ENCODE measurements at places on chromosomes 1 and 21. TPM values are rescaled to one million over a fixed set of nuclear protein-coding genes. Genes with fewer than 3 reads are reported as not detected.

GRCh38 chr1:89901957-89902669, 81.3 kb downstream of the LRRC8D start:
- DNase-seq, result no peak

- no peak for DNase-seq
Measured at GRCh38 chr21:33835920-33836319, 79.7 kb downstream of the ATP5PO start.

Gene KRTAP13-2
- total RNA-seq, result not detected

Gene CFHR1
- total RNA-seq, result not detected

Gene RGS1
- total RNA-seq, result not detected

DNA sequence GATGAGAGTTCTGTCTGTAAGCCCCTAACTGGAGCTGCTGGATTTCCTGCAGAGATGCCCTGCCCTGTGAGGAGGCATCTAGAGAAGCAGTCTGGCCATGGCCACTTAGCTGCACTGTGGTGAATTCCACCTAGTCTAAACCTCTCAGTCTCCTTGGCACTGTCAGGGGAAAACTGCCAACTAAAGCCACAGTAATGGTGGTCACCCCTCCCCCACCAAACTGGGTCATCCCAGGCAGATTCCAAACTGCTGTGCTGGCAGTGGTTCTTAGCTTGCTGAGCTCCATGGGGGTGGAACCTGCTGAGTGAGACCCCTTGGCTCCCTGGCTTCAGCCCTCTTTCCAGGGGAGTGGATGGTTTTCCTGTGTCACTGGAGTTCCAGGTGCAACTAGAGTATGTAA, 740.6 kb downstream of the RWDD3 start:
- peak; percentile 7 for DNase-seq

DNA sequence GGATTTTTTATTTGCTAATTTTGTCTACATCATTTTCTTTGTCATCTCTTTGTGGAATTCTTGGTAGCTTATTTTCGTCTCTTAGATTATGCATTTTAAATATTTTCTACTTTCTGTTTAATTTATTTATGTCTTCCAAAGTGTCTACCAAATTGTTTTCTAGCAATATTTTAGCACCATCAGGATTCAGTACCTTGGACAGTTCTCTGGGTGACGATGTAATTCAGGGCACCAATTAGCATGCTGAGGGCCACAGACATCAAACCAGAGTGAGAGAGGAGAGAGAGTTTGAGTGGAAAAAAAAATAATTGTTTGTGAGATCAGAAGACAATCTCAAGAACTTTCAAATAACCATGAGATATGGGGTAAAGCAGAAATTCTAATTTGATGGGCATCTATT, 169.8 kb upstream of the CXADR start:
- no peak for DNase-seq

- no peak for DNase-seq
Measured at GRCh38 chr1:244963231-244963826, 99.0 kb upstream of the HNRNPU start.

DNA sequence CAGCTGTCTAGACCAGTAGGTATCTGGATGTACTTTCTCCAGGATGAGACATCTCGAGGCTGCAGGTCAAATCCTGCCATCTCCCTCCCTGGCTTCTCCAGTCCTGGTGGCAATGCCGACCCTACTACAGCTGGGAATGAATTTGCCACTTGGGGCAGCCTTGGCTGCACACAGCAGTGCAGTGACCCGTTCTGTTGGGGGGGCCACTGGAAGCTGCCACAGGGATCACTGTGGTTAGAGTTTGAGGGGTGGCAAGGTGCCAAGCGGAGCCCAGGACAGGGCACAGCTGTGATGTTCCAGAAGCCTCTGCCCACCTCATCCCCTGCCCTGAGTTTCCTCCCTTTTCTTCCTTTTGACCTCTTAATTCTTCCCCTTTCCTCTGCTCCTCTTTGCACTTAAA, 17.1 kb downstream of the COL6A2 start:
- peak; percentile 0 for DNase-seq

DNA sequence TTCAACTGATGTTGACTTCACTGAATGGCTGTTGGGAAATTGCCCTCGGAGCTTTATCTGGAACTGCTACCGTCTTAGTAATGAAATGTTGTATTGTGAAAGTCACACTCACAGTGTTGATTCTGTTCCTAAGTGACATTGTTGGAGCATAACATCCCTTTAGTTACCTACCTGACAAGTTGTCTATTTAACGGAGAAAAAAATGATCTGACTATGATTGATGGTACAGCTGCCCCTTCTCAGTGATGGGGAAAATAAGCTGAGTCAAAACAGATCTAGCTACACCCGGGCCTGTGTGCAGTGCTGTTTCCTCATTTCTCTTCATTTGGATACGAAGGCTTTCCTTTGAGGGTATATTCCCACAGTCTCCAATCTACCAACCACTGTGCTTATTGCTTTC, 472.3 kb upstream of the BRINP3 start:
- no peak for DNase-seq

DNA sequence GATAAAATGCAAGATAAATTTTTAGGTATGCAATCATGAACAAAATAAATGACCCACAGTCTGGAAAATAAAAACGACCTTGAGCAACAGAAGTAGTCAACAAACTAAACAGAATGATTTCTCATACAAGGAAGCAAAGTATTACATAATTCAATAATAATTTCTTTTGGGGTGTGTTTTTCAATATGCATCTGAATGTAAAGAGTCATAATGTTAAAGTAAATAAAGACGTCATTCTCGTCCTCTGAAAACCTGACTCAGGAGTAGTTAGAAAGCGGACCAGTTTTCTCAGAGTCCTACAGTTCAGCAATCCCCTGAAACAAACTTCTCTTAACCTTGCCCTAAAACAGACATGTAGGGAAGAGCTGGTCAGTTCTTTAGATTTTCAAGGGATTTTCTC, 18.6 kb downstream of the CDC42BPA start:
- no peak for DNase-seq

- DNase-seq, result no peak
Measured at GRCh38 chr1:209364716-209365115, 218.8 kb upstream of the CAMK1G start.

- no peak for DNase-seq
Measured at GRCh38 chr1:116514708-116515525, 55.9 kb downstream of the CD58 start.

GRCh38 chr1:197285526-197286205, 17.6 kb downstream of the CRB1 start:
- DNase-seq, result no peak

GRCh38 chr1:164678136-164678700, 119.2 kb downstream of the PBX1 start:
- DNase-seq, result no peak

Gene FALEC
- total RNA-seq, result not detected

DNA sequence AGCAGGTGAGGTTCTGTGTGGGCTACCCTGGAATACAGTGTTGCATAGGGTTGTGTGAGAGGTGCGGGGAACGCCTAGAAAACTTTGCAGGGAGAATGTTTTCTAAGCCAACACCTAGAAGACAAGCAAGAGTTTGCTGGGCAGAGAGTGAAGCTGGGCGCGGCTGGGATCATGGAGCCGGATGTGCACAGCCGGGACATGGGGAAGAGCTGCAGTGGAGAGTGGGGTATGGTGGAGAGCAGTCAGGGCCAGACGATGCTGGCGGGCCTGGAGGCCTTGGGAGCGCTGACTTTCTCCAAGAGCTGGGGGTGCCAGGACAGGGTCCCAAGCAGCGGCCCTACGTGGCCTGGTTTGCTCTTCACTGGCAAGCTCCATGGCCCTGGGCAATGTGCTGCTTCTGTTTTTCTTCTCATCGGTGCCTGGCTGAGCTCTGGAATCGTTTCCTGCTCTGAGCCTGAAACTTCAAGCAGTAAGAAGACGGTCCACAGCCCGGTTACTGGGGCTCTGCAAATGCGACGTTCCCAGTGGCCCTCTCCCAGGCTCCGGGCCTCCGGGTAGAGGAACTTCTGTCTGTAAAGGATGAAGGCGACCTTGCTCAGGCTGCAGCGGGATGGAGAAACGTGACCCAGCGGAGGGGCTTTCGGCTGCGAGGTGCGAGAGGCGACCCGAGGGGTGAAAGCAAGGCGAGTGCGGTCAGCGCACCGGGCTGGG, 51.9 kb upstream of the CD34 start:
- no peak for DNase-seq

- peak; percentile 87 for DNase-seq
Measured at GRCh38 chr21:44454747-44455523, at the start of gene LRRC3. Gene LRRC3, plus strand, starts transcription at chr21:44455510. Its CDS starts 1,135 bp downstream, at chr21:44456645.

Gene GATAD2B
- total RNA-seq, result 5.9 TPM

DNA sequence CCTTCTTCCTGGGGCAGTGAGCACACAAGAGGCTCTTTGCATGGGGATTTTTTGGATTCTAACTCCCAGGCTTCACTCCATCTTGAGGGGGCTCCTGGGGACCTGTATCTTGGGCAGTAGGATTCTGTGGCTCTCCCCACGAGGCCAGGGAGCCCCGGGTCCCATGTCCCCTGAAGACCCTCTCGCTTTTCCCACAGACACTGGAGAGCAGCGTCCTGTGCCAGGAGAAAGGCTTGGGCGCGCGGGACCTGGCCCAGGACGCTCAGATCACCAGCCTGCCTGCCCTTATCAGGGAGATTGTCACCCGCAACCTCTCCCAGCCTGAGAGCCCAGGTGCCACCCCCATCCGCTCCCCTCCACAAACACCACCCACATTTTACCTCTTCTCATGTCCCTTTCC, 735 bp downstream of the CROCC start:
- no peak for DNase-seq

Gene RHEX
- total RNA-seq, result not detected

DNA sequence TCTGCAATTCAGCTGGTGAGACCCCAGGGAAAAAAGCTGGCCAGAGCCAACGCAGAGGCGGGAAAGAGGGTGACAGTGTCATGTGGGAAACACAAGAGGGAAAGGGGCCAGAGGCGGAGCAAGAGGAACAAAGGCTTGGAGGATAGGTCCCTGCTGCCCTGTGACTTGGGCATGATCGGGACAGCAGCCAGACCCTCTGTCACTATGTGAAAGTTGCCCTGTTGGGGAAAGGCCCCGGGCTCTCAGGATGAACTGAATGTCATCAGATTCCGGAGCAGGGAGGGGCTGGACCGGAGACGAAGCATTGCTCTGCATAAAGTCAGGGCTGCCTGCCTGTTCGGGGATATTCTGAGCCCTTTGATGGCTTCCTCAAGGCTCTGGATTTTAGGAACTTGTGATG, 5.7 kb upstream of the ELF3 start:
- no peak for DNase-seq

- no peak for DNase-seq
Measured at GRCh38 chr1:98761219-98761865, 99.8 kb downstream of the SNX7 start.

Gene COL9A2
- total RNA-seq, result 2.0 TPM

DNA sequence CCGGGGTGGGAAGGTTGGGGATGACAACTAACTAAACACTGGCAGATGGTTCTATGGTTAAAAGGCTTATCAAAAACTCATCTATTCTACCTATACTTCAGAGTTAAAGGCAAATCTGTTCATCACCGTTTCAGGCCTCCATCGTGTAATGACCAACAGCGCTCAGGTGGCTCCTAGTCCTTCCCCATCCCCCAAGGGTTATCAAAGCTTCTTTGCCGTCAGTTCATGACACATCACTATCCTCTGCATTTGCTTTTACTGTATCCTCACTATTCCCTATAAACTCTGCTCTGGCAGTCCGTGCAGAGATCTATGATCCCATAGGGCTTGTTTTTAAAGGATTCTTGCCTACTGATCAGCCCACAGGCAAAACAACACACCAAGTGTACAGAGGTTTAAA, 8.2 kb downstream of the HMGN1 start:
- DNase-seq, result no peak

GRCh38 chr1:43711049-43711448, 3.7 kb downstream of the ST3GAL3 start:
- DNase-seq, result peak; percentile 12

DNA sequence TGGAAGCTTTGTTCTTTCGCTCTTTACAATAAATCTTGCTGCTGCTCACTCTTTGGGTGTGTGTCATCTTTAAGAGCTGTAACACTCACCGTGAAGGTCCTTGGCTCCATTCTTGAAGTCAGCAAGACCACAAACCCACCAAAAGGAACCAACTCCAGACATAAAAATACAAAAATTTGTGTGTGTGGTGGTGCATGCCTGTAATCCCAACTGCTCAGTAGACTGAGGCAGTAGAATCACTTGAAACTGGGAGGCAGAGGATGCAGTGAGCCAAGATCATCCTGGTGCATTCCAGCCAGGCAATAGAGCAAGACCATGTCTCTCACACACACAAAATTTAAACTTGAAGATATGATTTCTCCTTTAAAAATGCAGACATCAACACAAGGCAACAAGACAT, 1431.7 kb upstream of the B3GALT2 start:
- DNase-seq, result no peak

DNA sequence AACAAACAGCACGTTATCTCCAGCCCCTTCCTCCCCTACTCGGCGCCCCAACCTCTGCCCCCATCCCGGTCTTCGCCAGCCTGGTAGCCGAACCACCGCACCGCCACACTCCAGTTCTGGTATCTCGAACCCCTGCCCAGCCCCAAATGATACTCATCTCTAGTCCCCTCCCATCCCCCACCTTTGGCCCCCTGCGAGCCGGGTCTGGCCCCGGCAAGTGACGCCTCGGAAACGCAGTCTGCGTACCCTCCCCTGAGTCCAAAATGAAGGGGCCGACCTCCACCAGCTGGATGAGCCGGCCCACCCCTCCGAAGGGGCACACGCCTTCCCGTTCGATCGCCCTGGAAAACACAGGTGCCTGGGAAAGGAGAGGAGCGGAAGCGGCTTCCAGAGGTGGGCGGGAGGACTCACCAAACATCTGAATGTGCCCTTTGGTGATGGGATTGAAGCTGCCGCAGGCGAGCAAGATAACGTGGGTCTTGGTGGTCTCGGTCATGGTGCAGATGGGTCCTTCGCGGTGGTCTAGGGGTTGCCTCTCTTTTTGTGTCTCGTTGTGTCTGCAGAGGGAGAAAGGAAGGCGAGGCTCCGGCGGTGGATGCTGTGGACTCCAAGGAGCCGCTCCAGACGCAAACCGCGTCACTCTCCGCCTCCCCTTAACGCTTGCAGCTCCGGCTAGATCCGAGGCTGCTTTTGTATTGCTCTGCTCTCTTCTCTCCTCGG, at the start of gene NMNAT2:
Gene NMNAT2 (minus strand): TSS at position 609 of the 720 bp plus-strand sequence. CDS start 113 bp downstream, at position 496.
- DNase-seq, result peak; percentile 23

DNA sequence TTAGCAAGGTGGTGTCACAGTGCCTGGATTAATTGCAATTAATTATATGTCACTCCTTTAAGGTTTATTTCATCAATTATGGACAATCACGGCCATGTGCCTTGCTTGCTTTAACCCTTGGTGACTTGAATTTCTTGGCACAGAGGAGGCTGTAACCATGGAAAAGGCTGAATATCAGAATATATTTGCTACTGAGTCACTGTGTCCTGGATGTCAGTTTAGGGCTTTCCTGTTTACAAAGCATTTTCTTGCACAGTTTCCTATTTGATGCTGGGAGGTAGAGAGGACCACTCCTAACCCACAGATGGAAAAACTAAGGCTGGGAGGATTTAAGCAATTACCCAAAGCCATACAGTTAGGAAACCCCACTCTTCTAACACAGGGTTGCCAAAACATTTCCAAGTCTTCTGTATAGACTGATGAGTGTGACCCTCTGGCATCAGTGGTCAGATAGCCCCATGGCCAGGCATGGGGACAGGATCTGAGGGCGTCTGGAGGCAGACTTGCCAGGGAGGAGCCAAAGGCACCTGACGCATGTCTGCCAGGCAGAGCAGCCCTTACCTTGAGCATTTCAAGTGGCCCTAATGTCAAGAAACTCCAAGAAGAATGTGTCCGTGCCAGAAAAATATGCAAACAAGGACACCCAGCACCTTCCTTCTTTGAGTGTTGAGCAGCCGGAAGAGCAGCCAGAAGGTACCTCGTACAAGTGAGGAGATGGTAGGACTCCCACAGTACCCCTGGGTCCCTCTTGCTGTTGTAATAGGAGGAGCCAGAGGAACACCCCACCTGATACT, 34.4 kb downstream of the KCNN3 start:
- no peak for DNase-seq
